ENCODE measurements at places on chromosomes 11 and 22. TPM values are rescaled to one million over a fixed set of nuclear protein-coding genes. Genes with fewer than 3 reads are reported as not detected.

CNIH2 gene
- total RNA-seq = 2.2 TPM

GRCh38 chr22:46058091-46058420, 81.1 kb upstream of the WNT7B start:
- no peak overlapping the region for H3K4me3 ChIP-seq
- peaks cover 16% of the 10 kb centered on the region for H3K27me3 ChIP-seq
- H3K4me1 ChIP-seq = peaks cover 39% of the 10 kb centered on the region
- H3K27ac ChIP-seq = peak overlapping the region; percentile 63
- no peaks in the 10 kb centered on the region for H3K36me3 ChIP-seq

- H3K36me3 ChIP-seq = no peaks in the 10 kb centered on the region
- H3K27me3 ChIP-seq = peaks cover 16% of the 10 kb centered on the region
- H3K4me1 ChIP-seq = no peaks in the 10 kb centered on the region
- no peak overlapping the region for H3K4me3 ChIP-seq
- DNase-seq = no peak
These were observed 71.2 kb downstream of the KIRREL3 start for GRCh38 chr11:126929179-126930061.

GRCh38 chr11:10893714-10894151, 35.9 kb upstream of the ZBED5 start:
- H3K36me3 ChIP-seq = no peaks in the 10 kb centered on the region
- DNase-seq = no peak
- no peak overlapping the region for H3K4me3 ChIP-seq
- H3K4me1 ChIP-seq = no peaks in the 10 kb centered on the region
- no peaks in the 10 kb centered on the region for H3K27me3 ChIP-seq

BTG4 gene
- not detected for total RNA-seq

MPZL3 gene
- total RNA-seq = 16.5 TPM

OR8B2 gene
- not detected for total RNA-seq

DNA sequence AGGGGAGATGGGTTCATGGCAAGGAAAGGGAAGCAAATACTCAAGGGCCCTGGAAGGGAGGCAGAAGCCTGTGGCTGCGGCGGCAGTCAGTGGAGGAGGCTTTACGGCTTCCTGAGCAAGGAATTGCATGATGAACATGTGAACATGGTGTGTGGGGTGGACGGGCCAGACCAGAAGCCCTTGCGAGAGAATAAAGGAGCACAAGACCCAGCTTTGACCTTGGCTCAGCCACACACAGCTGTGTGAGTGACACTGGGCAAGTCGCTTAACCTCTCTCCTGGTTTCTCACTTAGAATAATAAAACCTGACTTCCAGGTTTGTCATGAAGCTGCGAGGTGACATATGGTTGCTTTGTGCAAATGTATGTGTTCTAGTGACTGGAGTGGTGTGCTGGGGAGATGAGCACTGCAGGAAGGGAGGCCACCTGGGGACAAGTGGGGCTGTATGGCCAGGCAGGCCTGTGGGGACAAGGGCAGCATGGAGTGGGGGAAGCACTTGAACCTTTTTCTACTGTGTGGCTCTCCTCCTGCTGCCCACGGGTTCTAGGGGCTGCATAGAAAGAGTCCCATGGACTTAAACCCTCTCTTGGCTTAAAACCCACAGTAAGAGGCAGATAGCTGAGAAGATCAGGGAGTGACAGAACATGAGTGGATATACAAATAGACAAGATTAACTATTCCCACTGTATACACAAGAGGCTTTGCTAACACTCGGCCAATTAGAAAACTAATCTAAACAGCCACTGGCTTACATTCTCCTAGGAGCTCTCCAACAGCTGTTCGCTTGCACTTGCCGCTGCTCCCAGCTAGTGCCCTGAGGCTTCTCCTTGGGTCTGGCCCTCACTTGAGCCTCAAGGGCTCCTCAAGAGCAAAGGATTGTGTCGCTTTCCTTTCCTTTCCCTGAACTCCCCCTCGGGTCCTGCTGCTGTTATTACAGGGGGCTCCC, 67.3 kb upstream of the CDON start:
- no peaks in the 10 kb centered on the region for H3K4me1 ChIP-seq
- DNase-seq = no peak
- H3K27ac ChIP-seq = no peak overlapping the region
- no peaks in the 10 kb centered on the region for H3K27me3 ChIP-seq
- H3K36me3 ChIP-seq = no peaks in the 10 kb centered on the region

- no peak overlapping the region for H3K27ac ChIP-seq
- no peaks in the 10 kb centered on the region for H3K36me3 ChIP-seq
- H3K4me1 ChIP-seq = no peaks in the 10 kb centered on the region
- H3K27me3 ChIP-seq = no peaks in the 10 kb centered on the region
- H3K4me3 ChIP-seq = no peak overlapping the region
- DNase-seq = no peak
These were observed 188.2 kb downstream of the MN1 start for GRCh38 chr22:27613099-27614005.

DNA sequence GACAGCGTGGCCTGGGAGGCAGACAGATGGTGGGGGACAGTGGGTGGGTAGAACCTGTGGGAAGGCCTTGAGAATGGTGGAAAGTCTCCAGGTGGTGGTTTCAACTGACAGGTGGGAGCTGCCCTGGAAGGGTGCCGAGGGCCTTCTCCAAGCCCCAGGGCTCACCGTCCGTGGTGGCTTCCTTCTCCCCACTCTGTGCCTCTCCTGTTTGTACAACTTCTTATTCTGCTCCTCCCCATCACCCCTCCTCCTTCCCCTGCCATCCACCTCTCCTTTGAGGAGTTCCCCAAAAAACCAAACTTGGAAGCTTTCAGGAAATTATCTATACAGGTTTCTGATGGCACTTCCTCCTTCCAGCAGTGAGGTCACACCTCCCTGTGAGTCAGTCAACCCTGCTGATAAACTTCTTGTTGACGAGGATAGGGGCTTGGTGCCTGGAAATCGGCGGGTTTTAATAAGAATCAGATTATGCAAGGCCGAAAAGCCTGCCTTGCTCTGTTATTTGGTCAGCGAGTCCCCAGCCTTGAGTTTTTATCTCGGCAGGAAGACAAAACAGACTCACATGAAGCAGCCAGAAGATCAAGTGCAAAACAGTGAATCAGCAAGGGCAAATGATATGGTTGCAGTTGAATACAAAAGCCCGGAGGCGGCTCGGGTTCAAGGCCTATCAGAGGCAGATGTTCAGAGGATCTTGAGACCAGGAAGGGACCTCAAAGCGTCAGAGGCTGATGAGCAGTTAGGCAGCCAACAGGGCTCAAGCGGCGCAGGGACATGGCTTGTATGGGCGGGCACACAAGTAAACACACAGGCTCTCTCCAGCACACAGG, 9.5 kb upstream of the ST3GAL4 start:
- no peak for DNase-seq
- H3K4me3 ChIP-seq = no peak overlapping the region
- no peaks in the 10 kb centered on the region for H3K4me1 ChIP-seq

GRCh38 chr11:95398437-95399112, 167.6 kb upstream of the SESN3 start:
- H3K36me3 ChIP-seq = no peaks in the 10 kb centered on the region
- no peak overlapping the region for H3K4me3 ChIP-seq
- no peaks in the 10 kb centered on the region for H3K4me1 ChIP-seq

Data from T-cell (primary cell).